ENCODE measurements at places on chromosomes 2 and 18.

- DNase-seq = no peak
Observed at GRCh38 chr18:57211412-57211750, 64.5 kb downstream of the BOD1L2 start.

GRCh38 chr2:119760956-119761275 lies 1.2 kb downstream of the PTPN4 start:
- no peak for DNase-seq

GRCh38 chr2:317501-318424 lies 29.9 kb upstream of the ALKAL2 start:
- DNase-seq = no peak

DNA sequence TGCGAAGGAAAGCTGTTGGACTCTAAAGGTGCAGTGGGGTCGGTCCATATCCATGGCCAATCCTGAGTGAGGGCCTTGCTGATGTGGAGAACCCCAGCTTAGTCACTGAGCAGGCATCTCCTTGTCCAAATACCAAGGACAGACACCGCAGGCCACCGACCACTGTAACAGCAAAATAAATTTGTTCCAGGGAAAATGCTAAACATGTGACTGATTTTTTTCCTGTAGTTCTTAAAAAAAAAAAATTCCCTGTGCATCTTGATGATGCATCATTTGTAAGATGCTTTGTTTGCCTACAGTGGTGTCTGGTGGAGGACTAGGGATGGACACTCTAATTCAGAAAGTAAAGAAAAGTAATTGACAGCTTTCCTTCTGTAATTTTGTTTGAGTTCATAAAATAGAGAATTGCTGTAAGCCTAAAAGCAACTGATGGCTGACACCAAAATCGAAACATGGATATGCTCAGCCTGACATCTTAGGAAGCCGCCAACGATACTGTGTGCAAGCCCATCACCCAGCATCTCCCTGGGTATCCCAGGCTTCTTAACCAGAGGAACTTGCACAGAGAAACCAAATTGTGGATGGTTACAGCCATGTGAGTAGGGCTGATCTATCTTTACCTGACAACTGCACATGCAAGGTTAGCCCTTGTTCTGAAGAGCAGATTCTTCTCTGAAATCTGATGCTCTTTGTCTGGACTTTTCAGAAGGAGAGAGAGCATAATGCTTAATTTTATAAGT lies 188.6 kb downstream of the ARL4C start:
- no peak for DNase-seq

GRCh38 chr2:18940184-18940583 lies 350.8 kb upstream of the NT5C1B start:
- DNase-seq = no peak

DNA sequence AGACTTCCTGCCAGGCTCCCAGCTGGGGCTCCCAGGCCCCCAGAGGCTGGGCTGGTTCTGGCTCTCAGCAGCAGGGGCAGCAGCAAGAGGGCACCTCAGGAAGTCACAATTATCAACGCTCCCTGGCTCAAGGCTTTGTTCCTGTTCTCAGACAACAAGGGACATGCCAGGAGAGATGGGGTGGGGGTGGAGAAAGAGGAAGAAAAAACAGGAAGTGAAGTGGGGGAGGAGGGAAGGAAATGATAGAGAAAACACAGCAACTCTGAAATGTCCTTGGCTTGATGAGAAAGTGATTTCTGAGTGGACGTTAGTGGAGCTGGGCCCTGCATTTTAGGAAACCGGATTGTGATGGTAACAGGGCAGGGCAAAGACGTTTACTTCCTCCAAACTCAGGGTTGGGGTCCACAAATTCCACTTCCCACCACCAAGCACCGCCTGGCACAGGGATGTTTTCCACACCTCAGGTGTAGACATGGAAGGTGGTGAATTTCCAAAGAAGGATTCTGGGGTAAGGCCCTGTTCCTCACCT lies 40.4 kb downstream of the CYRIA start:
- no peak for DNase-seq

- DNase-seq = no peak
Observed at GRCh38 chr18:59769129-59769865, 72.1 kb upstream of the CCBE1 start.

DNA sequence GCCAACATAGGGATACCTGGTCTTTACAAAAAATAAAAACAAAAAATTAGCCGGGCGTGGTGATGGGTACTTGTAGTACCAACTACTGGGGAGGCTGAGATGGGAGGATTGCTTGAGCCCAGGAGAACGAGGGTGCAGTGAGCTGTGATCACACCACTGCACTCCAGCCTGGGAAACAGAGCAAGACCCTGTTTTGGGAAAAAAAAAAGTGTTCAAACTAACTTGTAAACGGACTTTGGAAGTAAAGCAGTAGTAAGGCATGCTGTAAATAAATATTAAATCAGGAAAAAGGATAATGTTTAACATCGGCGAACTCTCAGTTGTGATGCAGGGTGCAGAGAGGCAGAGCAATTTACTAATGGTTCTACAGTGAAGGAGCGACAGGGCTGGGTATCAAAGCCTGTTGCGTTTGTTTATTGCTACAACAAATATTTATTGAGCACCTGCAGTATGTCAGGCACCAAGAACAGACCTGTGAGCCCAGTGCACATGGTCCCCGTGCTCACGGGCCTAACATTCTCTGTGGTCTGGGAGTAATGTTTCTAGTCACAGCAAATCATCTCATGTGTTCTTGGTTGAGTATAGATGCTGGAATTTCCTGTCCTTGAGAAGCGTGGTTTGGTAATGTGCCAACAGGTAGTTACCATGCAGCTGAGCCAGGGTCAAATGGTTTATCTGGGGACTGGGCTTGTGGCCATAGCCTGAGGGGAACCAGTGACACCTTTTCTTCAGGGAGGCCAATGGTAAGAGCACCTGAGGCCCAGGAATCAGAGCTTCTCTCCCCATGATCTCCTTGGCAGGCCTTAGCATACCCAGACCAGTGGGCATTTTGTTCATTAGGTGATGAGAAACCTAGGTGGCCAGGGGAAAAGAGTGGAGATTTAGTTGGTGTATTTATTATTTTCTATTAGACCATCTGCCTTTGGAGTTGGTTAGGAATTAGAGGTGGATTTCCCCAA lies 27.9 kb upstream of the GREB1 start:
- no peak for DNase-seq

GRCh38 chr2:225763711-225764110 lies 364.2 kb downstream of the NYAP2 start:
- DNase-seq = no peak

GRCh38 chr2:96819128-96819875 lies 3.2 kb downstream of the CNNM3 start:
- no peak for DNase-seq

DNA sequence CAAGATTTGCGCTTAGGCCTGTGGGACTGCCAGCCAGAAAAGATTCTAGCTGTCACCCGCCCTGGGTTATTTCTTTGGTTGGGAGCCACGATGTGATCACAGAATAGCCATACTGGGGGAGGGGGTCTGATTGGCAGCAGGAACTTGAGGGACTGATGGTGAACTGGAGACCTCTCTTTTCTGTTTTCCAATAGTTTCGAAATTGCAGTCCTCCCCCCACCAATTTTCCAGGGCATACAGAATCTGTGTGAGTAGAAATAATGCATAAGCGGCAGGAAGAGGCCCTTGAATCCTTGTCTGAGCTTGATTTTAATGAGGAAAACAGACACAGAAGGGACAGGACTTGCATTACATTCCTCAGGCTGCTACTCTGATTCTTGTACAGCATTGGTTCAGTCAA lies 2.2 kb upstream of the POLR2D start:
- DNase-seq = no peak

All from stimulated activated CD8-positive, alpha-beta memory T cell treated with anti-CD3 and anti-CD28 coated beads, Interleukin-4, amount 100 ng/mL, for 4 hours (primary cell).